IPS-NIHi11 (cell line): ENCODE measurements at places on chromosomes 1 and 21.

GRCh38 chr1:36207339-36207738 is 16.9 kb upstream of the THRAP3 start:
- DNase-seq = peak; percentile 44

DNA sequence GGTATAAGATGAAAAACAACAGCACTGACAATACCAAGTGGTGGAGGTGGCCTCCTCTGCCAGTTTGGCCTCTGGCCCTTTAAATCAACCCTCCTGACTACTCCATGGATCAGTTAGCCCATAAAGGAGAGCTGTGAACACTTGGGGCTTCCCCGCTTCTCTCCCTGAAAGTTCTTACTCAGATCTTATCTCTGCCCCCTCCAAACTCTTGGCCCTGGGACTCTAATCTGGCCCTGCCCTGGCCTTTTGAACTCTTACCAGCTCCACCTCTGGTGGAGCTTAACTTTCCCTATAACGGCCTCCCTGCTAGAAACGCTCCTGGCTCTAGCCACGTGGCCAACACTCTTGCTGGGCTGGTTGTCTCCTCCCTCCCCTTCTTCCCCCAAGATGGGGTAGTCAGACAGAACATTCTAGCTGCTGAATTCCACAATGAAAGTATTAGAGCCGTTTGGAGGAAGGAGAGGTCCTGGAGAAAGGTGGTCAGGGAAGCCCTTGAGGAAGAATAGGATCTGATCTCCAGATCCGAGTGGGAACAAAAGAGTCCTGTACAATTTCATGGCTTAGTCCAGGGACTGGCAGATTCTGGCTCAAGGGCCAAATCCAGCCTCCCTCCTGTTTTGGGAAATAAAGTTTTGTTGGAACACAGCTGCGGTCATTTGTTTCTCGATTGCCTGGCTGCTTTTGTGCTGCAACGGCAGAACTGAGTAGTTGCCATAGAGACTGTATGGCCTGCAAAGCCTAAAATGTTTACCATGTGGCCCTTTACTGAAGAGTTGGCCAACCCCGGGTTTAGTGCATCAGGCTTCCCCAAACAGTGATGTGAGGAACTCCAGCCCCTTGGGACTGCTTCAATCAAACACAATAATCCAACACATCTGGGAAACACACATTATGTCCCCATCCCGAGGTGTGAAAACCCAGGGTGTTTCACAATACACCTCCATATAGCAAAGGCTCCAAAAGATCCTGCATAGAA is 9.5 kb upstream of the PIGR start:
- DNase-seq = peak; percentile 37

- DNase-seq = no peak
Observed at GRCh38 chr1:9537863-9538668, 1.2 kb upstream of the SLC25A33 start.

- DNase-seq = no peak
Observed at GRCh38 chr21:26798856-26799751, 46.1 kb downstream of the ADAMTS1 start.

DNA sequence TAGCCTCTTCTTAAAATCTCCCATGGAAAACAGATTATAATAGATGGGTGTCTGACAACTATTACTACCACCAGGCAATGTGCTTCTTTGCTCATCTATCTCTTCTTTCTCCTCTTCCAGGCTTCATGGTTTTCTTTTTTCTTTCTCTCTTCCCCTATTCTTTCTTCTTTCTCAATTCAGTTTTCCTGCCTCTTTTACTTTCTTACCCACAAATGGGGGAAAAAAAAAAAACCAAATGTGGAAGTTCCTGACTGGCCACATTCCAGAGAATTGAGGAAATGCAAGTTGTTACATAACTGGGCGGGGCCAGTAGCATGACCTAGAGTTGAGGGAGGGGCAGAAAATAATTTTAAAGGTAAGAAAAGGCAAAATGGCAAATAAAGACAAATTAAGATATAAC is 10.9 kb upstream of the SMG7 start:
- peak; percentile 26 for DNase-seq

- DNase-seq = no peak
Observed at GRCh38 chr1:34050709-34051485, 114.1 kb downstream of the CSMD2 start.

DNA sequence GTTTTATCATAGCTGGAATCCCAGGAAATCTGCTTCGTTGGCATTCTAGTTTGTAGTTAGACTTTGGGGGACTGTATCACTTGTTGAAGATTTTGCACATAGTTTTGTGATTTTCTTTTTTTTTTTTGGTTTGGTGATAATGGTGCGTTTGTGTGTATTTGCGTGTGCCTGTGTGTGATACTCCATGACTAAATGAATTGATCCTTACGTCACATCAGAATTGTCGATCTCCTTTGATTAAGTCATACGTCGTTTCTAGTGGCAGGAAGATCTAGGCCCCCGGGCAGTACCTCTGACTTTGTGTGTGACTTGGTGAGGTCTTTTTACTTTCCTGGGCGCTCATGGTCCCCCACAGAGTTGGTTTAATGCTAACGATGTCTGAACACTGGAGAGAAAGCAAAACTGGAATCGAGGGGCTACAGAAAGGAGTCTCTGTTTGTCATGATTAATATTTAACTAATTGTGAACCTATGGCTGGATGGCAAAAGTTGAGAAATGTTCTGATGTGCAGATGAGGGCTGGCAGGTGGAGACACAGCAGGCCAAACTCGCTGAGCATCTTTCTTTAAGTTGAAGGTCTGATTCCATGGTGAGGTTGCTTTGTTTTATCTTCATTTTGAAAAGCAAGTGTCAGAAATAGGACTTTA is 2.4 kb downstream of the RASSF5 start:
- DNase-seq = no peak

DNA sequence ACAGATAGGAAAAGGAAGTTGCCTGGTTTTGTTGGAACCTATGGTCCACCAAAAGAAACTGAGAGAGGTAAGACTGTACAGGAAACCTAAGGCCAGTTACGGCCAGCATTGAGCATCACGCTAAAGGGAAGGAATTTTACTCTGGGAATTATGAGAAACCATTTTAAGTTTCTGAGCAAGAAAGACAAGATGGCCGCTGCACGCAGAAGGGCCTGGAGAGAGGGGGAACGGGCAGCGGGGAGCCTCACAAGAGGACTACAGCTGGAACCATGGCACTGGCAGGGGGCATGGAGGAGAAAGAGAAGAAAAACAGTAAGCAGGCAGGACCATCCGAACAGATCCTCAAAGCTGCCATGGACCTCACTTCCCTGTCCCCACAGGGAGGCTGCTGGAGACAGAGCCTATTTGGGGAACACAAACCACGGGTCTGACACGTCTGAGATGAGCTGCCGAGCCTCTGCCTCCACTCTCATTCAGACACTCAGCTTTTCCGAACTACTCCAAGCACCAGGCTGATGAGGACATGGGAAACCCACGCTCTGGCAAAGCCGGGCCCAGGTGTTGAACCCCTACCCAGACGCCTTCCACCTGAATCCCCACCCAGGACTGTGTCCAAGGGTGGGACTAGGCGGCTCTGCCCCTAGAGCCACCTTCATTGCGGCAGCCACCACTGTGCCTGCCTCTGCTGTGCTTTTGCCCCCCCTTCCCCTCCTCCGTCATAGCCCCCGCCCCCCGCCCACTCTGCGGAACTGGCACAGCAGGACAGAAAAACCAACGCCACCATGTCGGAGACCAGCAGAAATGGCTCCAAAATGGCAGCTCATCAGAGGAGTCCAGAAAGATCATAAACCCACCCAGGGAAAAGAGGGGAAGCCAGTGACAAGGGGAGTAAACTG is 69.0 kb downstream of the CD46 start:
- no peak for DNase-seq

GRCh38 chr1:207500306-207500705 is 4.3 kb downstream of the CR1 start:
- DNase-seq = no peak

- no peak for DNase-seq
Observed at GRCh38 chr1:85566890-85567289, 13.7 kb upstream of the CCN1 start.

- DNase-seq = no peak
Observed at GRCh38 chr1:78799926-78800325, 150.3 kb downstream of the IFI44 start.

- DNase-seq = no peak
Observed at GRCh38 chr21:26550326-26550725, 22.8 kb downstream of the CYYR1 start.

DNA sequence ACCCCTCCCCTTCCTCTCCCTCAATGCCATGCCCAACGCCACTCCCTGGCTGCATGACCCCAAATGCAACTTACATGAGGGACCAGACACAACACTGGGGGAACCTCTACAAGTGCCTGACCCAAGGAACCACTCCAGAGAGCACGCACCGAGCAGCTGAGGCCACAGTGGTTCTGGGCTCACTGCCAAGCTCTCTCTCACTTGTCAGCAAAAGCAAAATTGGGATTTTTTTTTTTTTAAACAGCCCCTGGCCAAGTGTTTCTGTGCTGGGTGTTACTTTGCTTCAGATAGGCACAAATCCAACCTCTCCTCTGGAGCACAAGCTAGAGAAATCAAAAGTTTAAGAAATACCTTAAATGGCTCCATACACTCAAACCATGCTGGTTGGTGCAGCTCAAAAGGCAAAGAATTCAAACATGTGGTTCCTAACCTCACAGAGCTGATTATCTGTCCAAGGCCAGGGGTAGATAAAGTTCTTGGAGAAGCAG is 363.0 kb downstream of the SETD4 start:
- no peak for DNase-seq

- peak; percentile 65 for DNase-seq
Observed at GRCh38 chr1:206982216-206982615, 12.0 kb upstream of the FCAMR start.

DNA sequence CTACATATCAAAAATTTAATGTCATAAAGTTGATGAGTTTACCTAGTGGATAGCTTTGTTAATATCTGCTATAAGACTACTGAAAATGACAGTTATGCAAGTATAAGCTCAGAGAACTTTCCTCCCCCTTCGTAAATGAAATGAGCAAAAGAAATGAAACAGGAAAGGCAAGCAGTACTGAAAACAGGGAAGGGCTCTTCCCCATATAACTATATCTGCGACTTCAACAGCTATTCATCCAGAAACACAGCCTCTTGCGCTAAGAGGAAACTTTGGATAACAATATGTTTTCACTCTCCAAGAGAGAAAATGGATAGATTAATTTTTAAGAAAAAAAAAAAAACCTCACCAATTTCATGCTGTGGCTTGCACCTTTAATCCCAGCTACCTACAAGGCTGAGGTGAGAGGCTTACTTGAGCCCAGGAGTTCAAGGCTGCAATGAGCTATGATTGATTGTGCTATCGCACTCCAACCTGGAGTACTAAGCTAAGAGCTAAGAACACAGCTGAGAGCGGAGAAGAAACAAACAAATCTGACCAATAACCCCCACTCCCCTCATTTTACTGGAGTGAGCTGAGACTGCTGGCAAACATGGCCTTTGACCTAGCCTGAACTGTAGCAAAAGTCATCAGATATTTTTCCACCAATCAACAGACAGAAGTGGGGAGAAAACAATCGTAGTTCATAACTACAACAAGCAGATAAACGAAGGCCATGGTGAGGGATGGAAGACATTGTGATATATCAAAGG is 29.0 kb downstream of the METTL18 start:
- no peak for DNase-seq

DNA sequence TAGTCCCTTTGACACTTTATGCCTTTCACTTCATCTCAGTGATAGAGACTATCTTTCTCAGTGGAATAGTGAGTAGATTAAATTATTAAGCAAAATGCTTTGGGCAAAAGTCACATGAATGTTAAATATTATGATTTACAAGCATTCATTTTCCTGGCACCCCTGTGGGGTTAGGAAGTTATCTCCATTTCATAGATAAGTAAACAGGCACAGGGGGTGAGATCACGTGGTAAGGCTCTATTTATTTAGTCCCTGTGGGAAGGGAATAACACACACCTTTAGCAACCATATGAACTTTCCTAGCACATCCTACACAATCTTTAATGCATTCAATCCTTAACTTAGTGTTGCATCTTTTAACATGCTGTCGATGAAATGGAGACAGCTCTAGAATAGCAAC is 12.3 kb downstream of the PSMB2 start:
- no peak for DNase-seq

GRCh38 chr1:3450983-3451382 is 3.5 kb upstream of the ARHGEF16 start:
- DNase-seq = no peak

DNA sequence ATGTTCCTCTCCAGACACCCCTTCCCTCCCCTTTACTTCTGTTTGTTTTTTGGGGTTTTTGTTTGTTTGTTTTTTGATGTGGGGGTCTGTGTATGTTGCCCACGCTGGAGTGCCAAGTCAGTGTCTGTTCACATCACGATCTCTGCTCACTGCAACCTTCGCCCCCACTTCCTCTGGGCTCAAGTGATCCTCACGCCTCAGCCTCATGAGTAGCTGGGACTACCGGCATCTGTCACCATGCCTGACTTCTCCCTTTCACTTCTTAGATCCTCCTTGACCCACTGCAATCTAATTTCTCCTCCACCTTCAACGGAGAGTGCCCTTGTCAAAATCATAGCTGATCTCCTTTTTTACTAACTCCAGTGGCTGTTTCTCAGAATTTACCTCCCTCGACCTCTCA is 100.7 kb upstream of the KIF26B start:
- DNase-seq = no peak

DNA sequence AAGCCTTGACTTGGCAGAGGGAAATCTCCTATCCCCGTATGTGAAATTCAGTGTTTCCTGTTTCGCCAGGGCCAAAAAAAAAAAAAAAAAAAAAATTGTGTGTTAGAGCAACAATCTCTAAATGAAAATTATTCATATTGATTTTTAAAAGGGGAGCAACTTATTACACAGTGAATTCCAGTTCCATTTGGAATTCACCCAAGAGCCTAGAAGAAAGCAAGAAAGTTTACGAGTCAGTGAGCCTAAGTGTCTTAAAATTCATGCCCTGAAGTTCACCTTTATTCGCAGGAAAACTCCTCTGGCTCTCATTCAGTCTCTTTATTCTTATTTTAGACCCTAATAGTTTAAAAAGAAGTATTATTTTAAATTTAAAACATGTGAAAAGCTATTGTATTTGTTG is 42.1 kb upstream of the HUNK start:
- DNase-seq = no peak

DNA sequence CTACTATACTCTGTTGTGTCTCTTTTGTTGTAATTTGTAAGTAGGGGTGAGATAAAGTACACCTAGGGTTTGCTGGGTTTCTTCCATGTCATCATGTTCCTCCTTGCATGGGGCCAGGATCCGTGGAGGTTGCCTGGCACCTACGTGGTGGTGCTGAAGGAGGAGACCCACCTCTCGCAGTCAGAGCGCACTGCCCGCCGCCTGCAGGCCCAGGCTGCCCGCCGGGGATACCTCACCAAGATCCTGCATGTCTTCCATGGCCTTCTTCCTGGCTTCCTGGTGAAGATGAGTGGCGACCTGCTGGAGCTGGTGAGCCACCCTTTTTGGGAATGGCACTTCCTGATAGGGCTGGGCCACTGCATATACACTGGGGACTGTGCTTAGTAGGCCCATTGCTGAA is 4.4 kb downstream of the PCSK9 start:
- no peak for DNase-seq
